ENCODE measurements at places on chromosomes 4 and X. TPM values are rescaled to one million over a fixed set of nuclear protein-coding genes. Genes with fewer than 3 reads are reported as not detected.

The KLF8 gene
- polyA plus RNA-seq: 2.0 TPM

DNA sequence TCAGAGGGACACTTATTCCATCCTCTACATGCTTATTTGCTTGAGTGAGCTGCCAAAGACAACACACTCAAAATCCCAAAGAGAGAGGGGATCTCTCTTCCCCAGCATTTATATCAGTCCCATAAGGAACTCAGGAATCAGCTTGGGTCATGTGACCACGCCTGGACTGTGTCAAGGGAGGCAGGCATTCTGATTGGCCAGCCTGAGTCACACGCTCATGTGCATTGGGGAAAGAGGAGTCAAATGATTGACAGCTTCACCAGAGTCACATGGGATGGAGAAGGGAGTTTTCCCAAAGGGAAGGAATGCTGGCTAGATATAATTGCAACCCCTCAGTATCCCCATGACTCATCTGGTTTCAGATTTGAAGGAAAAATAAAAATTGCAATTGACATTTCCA lies 49.0 kb downstream of the RWDD4 start:
- DNase-seq: no peak

- no peak for DNase-seq
Observed at GRCh38 chr4:19146038-19146437, 1105.7 kb upstream of the SLIT2 start.

The KIF4A gene
- polyA plus RNA-seq: 9.6 TPM

Data from endothelial cell of umbilical vein (primary cell).